GM12865 (cell line): ENCODE measurements at places on chromosomes 7 and 10.
A peak's percentile ranks its signal among the peaks of the same experiment; 100 is the strongest.

DNA sequence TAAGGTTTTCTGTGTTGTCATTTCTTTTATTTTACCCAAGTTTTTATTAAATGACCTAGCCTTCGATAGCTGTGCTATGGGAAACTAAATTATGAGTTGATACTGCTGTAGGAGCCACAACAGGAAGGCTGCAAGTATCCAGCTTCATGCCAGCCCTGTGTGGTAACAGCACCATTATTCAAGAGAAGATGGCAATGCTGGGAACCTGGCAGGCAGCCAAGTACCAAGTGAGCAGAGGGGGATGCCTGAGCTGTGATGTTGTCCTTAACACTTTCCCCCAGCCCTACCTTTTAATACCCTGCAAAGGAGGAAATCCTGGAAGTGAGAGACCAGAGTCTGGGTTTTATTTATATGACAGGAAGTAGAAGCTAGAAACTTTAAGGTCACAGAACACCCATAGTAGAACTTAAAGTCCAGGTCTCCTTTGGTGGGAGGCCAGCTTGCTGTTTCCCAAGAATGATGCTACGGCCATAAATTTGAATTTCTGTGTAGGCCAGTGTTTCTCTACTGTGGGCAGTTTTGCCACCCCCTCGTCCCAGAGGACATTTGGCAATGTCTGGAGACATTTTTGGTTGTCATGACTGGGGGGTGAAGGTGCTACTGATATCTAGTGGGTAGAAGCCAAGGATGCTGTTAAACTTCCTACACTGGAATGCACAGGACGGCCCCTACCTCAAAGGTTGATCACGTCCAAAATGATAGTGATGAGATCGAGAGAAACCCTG lies 9.2 kb upstream of the ATXN7L1 start:
- DNase-seq: no peak

DNA sequence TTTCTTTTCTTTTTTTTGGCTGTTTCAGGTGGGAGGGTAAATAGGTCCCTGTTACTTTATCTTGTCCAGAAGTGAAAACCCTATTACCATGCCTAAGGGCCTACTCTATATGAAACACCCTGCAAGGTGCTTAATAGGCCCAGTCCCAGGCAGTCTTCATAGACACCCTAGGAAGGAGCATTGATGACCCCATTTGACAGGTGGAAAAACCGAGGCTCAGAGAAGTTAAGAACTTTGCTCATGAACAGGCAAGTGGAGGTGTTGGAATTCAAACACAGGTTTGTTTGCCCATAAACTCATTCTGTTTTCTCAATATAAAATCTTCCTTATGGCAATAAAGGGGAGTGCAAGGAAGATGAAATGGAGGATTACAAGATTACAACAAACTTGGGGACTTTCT lies 115.8 kb downstream of the ARHGAP22 start:
- DNase-seq: no peak

GRCh38 chr7:7761340-7761973 lies 43.0 kb upstream of the RPA3 start:
- peak; percentile 67 for DNase-seq

DNA sequence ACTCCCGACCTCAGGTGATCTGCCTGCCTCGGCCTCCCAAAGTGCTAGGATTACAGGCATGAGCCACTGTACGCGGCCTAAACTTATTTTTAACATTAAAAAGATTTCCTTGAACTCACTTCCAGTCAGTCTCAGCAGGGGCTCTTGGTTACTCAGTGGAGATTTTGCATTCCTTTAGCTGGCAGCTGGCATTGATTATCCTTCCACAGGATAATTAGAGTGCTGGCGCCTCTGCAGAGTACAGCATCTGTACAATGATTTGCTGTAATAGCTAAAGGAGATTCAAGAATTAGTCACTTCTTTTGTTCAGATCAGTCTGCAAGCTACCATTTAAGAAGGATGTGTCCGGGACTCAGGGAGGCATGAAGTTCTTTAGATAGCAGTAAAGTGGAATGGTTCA lies 125.0 kb upstream of the NPY start:
- no peak for DNase-seq

- DNase-seq: no peak
Observed at GRCh38 chr7:132193898-132194297, 382.4 kb downstream of the PLXNA4 start.

- no peak for DNase-seq
Observed at GRCh38 chr10:58653139-58653538, 140.5 kb downstream of the BICC1 start.

DNA sequence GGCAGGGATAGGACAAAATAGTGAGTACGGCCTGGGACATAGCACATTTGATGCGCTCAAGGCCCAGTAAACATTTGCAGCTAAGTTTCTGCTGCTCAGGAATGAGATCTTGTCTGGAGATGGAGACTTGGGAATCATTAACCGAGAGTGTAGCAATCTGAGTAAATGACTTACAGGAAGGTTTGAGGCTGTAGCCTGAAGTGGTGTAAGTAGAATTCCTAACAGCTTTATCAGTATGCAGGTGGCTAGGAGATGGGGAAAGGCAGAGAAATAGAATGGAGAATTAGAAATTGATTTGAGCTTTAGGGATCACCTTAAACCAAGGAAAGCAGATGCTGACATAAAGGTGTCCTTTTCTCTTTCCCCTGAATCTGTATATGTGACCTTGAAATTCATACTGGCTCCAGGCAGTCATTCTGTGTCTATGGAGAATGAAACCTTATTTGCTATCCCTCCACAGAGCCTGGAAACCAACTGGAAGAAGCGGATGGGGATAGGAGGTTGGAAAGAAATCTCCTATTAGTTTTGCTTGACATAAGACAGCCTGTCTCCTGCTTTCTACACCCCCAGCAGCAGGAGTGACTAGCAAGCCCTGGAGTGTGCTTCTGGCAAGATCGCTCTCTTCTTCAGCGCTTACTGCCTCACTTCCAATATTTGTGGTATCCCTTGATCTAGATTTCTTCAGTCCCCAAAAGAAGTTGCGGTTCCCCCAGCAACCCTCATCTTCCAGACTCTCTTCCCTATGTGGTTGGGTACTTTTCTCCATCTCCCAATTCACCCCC lies 6.4 kb upstream of the PON2 start:
- no peak for DNase-seq

- DNase-seq: no peak
Observed at GRCh38 chr10:14664345-14664744, 110.4 kb downstream of the FAM107B start.

- DNase-seq: peak; percentile 45
Observed at GRCh38 chr7:154503962-154504550, 451.9 kb downstream of the DPP6 start.

DNA sequence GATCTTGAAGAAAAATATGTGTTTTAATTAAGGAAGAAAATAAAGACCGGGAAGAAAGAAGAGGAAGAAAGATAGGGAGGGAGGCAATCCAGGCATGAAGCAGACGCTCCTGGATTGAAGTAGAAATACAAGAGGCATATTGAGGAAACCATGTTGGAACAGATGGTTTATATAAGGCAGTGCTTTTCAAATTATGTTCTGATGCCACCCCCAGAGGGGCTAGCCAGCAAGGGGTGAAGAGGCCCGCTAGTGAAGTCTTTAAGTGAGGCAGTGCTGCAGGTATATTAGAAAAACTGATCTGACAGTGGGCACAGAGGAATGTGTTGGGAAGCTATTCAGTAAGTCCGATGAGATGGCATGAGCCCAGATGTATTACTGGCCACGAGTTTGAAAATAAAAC lies 40.1 kb downstream of the REEP3 start:
- DNase-seq: no peak

GRCh38 chr10:83542774-83543411 lies 596.4 kb upstream of the GHITM start:
- DNase-seq: peak; percentile 91

GRCh38 chr10:95328013-95328412 lies 37.2 kb upstream of the PDLIM1 start:
- DNase-seq: no peak

DNA sequence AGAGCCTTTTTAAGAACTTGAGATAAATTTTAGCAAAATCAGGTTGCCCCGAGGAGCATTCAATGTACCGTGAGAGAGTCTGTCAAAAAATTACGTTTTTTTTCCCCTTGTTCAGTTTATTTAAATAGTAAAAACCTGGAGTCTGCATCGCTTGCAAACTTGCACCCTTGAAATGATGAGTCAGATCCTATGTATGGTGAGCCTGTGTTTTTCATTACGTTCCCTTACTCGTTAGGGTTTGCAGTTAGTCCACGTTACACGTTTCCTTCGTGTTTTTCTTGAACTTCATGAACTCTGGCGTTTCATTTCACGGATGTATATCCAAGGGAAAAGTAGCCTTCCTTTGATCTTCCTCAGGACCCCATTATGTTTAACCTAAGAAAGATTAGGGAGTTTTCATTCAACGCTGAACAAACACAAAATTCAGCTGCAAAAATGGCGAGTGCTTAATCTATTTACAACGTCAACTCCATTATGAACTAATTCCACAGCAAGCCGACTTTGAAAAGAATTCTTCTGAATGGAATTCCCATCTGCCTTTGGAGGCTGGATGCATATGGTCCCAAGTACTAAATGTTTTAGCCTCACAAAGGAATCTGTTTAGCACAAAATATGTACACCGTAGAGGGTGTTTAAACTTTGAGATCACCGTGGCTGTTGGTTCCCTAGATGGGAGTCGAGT lies 182.4 kb downstream of the MYOF start:
- DNase-seq: no peak

GRCh38 chr10:126157189-126157588 lies 231.1 kb downstream of the ADAM12 start:
- DNase-seq: no peak

DNA sequence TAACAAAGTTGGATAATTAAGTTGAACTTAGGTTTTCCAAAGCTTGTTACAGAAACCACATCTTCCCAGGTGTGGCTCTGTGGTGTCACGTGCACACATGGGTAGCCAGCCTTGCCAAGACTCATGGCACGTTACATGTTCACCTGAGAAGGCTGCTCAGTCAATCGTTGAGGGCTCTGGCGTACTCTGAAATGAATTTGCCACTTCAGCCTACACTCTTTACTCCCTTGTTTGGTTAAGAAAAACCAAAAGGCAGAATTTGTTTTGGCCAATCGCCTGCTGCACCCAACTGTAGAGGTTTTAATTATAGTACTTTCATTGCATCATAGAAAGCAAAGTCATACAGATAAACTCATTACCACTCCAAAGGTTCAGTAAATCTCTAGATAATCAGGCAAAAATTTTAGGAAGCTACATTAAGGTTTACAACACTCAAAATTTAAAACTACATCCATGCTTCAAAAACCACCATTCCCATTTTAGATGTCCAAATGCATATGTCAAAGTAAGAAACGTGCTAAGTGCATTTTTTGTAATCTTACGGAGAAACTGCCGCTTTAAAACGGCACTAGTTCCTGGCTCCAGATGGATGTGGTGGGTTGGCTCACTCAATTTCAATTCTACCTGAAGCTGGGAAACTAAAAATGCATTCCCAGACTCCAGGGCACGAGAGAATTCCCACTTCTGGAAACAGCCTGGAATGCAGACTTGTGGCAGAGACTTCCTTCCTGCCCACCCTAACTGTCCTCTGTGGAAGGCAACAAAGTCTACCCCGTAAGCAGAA lies 88.4 kb downstream of the DIP2C start:
- no peak for DNase-seq

DNA sequence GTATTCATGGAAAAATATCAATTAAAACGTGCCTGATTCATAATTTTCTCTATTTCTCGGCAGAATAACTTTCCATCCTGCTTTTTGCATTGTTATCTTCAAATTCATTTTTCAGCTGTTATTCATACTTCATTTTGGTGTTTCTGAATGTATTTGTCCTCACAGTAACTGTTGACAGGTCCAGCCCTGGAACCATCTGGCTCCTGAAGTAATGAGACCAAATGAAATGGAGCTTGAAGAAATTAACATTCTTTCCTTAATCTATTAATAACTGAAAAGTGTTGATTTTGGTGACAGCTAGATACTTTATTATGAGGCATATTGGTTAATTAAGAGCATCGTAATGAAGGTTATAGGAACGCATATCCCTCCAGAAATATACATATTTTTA lies 257.0 kb upstream of the MINDY3 start:
- DNase-seq: no peak

DNA sequence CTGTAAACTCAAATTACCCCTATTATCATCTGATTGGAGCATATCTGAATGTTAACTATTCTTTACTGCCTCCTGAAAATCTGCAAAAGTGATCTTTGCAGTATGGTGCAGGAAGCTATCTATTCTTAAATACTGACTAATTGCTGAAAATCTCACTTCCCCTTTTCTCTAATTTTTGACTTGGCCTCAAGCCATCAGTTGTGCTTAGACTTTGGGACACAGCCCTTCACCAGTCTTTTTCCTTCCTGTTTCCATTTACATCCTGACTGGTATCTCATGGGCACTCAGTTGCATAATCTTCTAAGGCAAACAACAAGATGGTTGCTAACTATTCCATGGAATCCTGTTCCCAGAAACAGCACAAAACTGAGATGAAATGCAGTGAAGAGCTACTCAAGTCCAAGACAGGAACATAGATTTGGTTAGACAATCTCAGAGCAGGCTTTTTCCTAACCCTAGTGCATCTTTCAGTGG lies 228.5 kb downstream of the SORCS1 start:
- DNase-seq: peak; percentile 87

GRCh38 chr10:123995461-123996131 lies 97.8 kb downstream of the CHST15 start:
- DNase-seq: peak; percentile 70

DNA sequence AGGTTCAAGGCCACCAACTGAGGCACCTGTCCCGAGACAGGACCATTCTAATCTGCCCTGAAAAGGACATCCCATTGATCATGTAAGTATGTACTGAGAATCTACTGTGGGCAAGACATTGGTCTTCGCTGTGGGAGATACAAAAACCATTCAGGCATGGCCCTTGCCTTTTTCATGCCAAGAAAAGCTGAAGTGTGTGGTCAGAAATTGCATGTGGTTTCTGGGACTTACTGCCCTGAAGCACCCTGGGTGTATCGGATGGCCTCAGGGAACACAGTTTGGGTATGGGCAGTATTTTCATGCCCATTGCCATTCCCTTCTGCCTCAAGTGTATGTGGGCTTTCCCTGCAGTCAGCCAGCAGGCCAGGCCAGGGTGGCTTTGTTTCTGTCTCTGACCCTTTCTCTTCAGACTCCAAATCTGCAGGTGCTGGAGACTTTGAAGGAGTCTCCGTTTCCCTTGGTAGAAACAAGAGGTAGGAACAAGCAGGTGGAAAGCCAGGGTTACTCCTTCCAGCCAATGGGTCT lies 285.7 kb downstream of the ZEB1 start:
- no peak for DNase-seq

- DNase-seq: peak; percentile 78
Observed at GRCh38 chr7:29989257-29989995, at the start of gene SCRN1. Gene SCRN1, minus strand, starts transcription at chr7:29989801. Its CDS starts 20,734 bp downstream, at chr7:29969067.
